ENCODE measurements at places on chromosomes 1 and 21.

DNA sequence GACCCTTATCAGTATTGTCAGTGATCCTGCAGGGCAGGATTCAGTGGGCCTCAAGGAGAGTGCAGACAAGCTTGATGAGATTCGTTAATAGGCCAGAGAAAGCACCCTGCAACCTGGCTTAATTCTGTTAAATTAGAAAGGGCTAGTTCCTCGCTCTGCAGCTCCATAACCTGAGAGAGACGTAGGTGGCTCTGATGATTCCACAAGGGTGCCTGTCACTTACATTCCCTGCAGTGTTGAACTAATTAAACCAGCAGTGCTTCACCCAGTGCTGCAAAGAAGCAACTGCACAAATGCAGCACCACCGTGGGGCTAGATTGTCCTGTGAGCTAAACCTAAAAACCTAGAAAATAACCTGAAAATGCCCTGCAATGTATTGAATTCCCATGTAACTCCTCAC is 270.8 kb downstream of the CACNA1E start:
- DNase-seq = no peak

- no peak for DNase-seq
Measured at GRCh38 chr21:42124081-42124480, 53.0 kb downstream of the UMODL1 start.

GRCh38 chr1:246283771-246284410 is 223.2 kb downstream of the SMYD3 start:
- DNase-seq = no peak

GRCh38 chr1:161932668-161933067 is 91.0 kb downstream of the OLFML2B start:
- DNase-seq = no peak

DNA sequence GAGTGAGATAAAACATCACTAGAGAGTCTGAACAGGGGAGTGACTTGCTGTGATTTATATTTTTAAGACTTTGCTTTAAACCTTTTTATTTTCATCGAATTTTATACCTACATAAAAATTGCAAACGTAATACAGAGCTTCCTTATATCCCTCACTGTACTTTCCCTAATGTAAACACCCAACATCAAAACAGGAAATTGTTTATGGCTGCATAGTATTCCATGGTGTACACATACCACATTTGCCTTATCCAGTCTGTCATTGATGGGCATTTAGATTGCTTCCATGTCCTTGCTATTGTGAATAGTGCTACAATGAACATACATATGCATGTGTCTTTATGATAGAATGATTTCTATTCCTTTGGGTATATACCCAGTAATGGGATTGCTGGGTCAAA is 34.8 kb downstream of the LRIF1 start:
- no peak for DNase-seq

DNA sequence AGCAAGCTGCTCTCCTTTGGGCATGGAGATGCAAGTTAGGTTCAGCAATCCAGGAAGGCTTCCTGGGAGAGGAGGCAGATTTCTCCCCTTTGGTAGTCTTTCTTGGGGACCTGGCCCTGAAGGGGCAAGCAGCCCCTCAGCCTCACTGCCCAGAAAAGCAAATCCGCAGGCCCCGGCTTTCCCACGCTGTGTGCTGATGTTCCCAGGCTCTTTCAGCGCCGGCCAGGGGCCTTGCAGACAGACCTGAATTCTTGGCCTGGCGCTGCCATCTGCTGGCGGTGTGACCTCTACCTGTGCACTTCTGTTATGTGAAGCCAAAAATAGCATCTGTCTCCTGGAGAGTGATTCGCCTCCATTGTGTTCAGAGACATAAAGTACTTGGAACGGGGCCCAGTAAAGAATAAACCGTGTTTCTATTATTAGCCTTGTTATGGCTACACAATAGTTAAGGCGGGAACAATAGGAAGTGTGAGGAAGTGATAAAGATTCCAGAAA is 64.8 kb downstream of the ALPL start:
- peak; percentile 75 for DNase-seq

GRCh38 chr1:109184687-109185086 is 29.0 kb upstream of the SARS1 start:
- DNase-seq = peak; percentile 61

DNA sequence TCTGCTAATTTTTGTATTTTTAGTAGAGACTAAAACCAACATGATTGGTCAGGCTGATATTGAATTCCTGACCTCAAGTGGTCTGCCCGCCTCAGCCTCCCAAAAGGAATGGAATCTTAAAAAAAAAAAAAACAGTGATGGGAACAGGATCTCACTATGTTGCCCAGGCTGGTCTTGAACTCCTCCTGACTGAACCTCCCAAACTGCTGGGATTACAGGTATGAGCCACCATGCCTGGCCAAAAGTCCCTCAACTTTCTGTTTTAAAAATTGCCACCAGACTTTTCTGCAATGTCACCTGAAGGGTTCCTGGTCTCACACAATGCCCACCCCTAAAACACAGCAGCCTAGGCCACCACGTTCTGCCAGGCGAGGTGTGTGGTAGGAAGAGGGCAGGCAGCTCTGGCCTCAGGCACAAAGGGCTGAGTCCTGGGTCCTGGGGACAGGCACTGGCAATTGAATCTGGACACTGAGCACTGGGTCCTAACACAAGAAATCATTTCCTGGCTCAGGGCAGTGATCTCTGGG is 21.2 kb upstream of the THRAP3 start:
- DNase-seq = no peak
